ENCODE measurements at places on chromosomes 1 and 21. TPM values are rescaled to one million over a fixed set of nuclear protein-coding genes. Genes with fewer than 3 reads are reported as not detected.

GRCh38 chr1:231629132-231629531 is 2.5 kb downstream of the DISC1 start:
- peak; percentile 91 for DNase-seq

- DNase-seq, result no peak
Measured at GRCh38 chr1:32779242-32779641, 37.9 kb downstream of the YARS1 start.

DNA sequence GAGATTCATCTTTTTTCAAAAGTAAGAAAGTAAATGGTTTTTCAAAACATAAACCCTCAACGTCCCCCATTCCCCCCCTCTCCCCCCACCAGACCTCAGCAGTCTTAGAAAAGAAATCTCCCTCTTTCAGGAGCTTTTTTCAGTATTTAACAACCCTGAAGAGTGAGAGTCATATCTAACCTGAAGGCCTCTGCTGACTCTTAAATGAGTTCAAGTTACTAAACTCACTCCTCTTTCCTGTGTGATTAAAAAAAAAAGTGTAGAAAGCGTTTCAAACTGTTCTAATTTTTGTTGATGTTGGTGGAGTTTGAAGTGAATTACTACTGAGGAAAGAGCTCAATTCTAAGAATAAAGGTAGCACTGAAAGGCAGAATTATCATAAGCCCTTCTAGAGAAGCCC is 93.7 kb downstream of the VAV3 start:
- no peak for DNase-seq

DNA sequence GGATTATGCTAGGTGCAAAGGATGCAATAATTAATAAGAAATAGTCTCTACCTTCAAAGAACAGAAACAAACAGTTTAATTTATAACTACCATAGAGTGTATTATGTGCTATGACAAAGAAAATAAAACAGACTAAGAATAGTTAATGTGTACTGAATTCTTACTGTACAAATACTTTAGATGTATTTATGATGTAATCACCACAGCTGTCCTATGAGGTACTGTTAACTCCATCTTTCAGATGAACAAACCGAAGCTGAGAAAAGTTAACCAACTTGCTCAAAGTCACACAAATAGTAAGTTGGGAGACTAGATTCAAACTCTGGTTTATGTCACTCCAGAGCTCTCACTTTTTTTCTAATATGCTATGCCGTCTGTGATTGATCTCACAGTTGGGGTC is 77.0 kb upstream of the FGGY start:
- no peak for DNase-seq

DNA sequence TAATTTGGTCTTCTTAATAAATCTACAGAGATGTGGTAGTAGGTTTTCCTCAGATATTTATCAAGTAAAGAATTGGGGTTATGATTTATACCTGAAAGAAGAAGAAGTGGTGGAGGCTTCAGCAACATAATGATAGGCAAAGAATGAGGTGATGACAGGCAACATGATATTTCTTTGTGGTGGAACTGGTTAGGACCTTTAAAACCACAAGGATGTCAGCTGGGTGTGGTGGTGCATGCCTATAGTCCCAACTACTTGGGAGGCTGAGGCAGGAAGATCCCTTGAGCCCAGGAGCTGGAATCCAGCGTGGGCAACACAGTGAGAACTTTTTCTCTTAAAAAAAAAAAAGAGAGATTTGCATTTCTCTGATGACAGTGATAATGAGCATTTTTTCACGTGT is 34.1 kb upstream of the COL11A1 start:
- no peak for DNase-seq

- no peak for DNase-seq
Measured at GRCh38 chr1:163771637-163772036, 449.9 kb downstream of the NUF2 start.

GRCh38 chr1:16181887-16182719 is 26.2 kb upstream of the EPHA2 start:
- peak; percentile 95 for DNase-seq

DNA sequence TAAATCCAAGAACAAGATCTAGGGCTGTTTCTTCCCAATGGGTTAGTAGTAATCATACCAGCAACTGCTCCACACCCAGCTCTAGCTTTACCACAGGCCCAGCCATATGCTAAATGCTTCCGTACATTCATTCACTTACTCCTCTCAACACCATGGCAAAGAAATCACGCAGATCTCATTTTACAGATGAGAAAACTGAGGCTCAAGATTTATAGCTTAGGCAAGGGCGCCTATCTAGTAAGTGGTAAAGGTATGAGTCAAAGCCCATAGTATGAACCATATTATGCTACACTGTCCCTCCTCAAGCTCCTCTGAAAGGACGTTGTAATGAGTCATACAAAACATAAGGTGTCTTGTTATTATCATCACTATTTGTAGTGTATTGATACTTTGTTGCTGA is 82.2 kb downstream of the NIBAN1 start:
- DNase-seq, result no peak

GRCh38 chr1:187956975-187957374 is 1128.2 kb downstream of the PLA2G4A start:
- DNase-seq, result peak; percentile 14

GRCh38 chr1:204225841-204226735 is 12.3 kb upstream of the GOLT1A start:
- no peak for DNase-seq

DNA sequence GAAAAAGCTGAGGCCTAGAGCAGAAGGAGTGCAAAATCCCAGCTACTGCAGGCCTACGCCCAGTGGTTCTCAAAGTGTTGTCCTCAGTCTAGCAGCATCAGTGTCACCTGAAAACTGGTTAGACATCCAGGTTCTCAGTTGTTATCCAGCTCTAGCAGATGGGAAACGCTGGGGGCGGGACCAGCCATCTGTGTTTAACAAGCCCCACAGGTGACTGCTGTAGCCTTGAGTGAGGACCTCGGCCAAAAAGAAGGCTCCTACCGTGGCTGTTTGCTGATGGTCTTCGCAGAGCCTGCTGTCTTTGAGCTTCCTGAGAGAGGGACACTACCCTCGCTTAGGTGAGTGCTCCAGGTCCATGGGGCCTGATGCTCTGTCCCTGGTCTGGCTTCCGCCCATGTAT is 69.7 kb downstream of the LRRN2 start:
- no peak for DNase-seq

GRCh38 chr21:34981791-34982190 is 67.3 kb downstream of the RUNX1 start:
- DNase-seq, result no peak

DNA sequence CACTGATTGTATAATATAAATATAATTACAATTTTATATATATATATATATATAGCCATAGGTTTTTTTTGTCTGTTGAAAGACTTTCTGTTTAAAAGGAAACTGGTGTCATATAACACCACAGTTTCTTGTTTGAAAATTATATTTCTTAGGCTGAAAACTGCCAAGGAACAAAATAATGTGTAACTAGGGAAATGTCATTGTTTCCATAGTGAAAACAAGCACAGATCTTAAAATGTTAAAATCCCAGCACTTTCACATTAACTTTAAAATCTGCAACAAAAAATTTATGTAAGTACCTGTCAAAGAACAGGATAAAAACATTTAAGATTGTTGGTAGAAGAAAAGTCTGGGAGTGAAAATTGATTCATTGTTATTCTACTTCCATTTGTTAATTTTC is 104.2 kb downstream of the ATP6V1G3 start:
- peak; percentile 30 for DNase-seq

DNA sequence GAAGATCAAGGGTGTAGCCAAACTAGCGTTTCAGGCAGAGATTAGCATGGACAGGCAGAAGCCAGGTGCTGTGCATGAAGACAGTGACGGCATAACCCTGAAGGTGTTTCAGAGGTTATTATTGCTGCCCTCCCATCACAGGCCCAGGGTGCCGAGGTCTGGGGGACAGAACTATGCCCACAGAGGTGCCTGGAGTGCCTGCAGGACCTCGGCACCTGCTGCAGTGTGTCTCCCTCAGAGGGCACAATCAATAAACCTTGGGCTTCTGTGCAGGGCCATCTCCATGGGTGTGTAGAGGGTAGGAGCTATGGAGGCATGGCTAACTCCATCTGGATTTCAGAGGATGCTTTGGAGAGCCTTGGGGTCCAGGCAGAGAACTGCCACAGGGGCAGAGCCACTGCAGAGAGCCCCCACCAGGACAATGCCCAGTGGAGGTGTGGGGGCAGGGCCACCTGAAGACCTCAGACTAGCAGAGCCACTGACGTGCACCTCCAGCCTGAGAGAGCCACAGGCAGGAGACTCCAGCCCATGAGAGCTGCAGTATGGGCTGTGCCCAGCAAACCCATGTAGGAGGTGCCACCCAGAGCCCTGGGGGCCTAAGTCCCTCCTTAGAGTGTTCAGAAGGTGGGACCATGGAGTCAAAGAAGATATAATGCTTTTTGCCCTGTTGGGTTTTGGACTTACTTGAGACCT is 5.7 kb upstream of the ABCG1 start:
- DNase-seq, result no peak

Gene GUCA2B
- not detected for total RNA-seq

Gene VWA5B1
- total RNA-seq, result not detected

Gene HES2
- total RNA-seq, result 19.8 TPM
